ENCODE measurements at places on chromosomes 16 and 17.

GRCh38 chr17:82434216-82434565 lies 15.8 kb upstream of the OGFOD3 start:
- no peak for DNase-seq

GRCh38 chr17:67239597-67239996 lies 5.4 kb downstream of the HELZ start:
- DNase-seq, result no peak

- DNase-seq, result no peak
Measured at GRCh38 chr16:19165101-19165500, 2.9 kb upstream of the SYT17 start.

GRCh38 chr16:64648282-64648681 lies 473.6 kb downstream of the CDH11 start:
- no peak for DNase-seq

DNA sequence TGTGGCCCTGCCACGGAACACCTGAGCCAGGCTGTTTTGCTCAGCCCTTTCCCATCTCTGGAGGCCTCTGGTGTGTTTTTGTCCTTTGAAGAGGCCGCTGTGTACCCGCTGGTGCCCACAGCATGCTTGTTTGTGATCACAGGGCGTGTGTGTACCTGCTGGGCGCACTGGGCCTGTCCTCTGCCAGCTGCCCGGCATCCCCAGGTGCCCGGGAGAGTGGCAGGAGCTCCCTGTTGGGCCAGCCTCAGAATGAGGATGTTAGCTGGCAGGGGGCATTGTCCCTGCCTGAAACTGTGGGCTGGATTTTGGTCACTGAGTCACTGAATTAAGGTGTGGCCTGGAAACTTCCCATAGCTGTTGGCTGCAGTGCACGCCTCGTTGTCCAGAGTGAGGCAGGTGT lies 31.1 kb downstream of the BAIAP2 start:
- no peak for DNase-seq

- DNase-seq, result no peak
Measured at GRCh38 chr17:36864827-36865430, 72.3 kb upstream of the LHX1 start.

DNA sequence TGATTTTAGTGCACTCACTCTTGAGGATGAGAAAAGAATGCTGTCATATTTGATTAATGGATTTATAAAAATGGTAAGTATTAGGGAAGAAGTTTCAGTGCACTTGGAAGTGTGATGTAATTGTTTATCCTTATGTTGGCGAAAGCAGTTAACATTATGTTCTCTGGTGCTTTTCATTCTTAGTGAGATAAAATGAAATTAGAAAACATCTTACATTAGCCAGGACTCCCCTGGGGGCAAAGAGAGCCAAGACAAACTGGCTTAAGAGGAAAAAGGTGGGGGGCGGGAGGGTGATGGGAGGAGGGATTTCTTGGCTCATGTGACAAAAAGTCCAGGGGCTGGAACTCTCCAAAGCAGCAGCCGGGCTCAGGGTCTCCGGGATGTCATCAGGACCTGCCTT lies 73.2 kb downstream of the KNOP1 start:
- DNase-seq, result no peak

DNA sequence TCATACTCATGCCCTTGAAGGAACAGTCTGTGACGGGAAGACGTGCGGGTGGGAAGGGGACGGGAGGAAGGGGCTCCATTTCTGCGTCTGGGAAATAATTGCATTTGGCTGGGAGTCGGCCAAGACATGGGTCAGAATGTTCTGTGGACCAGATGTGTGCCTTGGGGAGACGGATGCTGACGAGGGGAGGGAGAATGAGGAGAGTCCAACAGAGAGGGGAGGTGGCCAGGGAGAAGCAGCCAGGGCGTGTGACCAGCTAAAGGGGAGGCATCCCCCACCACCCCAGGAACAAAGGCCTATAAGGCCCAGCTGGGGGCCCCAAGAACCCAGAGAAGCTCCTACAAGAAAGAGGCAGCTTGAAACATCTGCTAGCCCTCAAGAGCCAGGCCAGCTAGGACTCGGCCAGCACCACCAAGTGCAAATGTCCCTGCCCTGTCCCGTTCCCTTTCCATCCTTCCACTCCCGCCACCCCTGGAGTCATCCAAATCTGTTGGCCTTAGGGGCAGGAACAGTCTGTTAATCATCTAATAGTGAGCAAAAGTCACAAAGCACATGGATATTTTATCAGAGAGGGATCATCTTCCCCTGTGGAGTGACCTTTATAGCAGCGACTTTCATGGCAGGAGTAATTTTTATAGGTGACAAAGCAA lies 42.5 kb upstream of the BCO1 start:
- no peak for DNase-seq

- no peak for DNase-seq
Measured at GRCh38 chr16:2973093-2973492, 3.9 kb downstream of the PAQR4 start.

- no peak for DNase-seq
Measured at GRCh38 chr16:59198487-59198886, 464.4 kb upstream of the GOT2 start.

GRCh38 chr16:73418051-73418450 lies 370.1 kb upstream of the ZFHX3 start:
- no peak for DNase-seq

DNA sequence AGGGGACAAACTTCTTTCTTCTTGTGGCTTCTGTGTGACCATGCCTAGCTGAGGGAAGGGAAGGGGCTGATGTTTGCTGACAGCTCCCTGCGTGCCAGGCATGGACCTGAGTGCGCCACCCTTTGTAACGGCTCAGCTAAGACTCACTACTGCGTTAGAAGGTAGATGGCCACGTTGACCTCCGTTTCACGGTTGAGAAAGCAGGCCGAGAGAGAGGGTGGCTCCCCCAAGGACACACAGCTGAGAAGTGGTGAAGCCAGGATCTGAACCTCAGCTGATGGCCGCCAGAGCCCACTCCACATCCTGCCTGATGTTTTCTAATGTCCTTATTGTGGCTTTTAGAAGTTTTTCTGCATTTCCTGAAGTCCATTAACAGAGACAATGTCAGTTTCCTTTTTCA lies 45.1 kb downstream of the RGS9 start:
- DNase-seq, result no peak

DNA sequence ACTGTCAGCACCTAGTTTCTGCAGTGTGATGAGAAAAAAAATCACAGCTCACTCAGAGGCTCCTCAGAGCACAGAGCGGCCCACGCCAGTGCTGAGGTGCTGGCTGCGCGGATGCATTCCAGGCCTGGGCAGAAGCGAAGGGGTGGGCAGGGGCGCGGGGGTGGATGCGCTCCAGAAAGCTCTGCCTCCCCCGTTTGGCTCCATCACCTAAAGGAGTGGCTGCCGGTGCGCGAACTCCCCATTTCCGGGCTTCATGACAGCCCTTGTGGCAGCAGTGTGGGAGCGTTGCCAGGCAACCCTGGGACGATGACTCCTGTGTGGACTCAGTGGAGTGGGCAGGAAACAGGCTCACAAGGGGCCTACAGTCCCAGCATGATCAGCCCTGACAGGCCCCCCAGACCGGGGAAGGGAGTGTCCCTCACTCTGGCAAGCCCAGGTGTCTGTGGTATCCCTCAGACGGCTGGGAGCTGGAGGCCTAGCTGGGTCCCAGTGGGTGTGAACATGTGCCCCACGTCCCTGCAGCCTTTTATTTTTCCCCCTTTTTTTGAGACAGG lies 32.8 kb upstream of the NUDT16L1 start:
- DNase-seq, result no peak

- no peak for DNase-seq
Measured at GRCh38 chr17:57312242-57312641, 55.9 kb downstream of the MSI2 start.

DNA sequence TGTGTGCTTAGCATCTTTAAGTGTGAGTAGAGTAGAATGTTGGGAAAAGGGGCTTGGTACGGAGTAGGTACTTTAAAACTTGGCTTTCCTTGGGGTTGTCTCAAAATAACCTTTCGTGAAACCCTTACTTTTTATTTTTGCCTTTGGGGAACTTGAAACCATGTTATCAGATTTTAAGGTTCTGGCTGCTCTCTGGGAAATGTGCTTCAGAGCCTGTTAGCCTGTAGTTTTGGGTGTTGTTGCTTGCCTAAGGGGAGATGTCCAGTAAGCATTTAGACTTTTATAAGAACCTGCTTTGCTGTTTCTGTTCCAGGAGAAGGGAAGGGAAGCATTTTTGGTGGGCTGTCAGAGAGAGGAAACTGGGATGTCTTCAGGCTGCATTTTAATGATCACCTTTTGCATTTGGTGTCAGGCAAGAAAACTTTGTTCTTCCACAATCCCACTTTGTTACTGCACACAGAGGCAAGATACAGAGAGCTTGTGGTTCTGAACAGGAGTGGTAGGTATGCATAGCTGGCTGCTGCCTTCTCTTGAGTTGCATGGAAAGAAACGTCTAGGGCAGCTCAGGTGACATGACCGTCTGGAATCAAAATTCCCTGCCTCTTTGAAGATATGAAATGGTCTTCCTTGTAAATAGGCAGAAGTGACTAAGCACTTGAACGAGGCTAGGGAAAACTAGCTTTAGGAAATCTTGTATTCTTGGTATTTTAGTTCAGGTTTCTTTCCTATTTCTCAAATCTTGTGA lies 1.7 kb downstream of the RABEP1 start:
- DNase-seq, result no peak

- DNase-seq, result no peak
Measured at GRCh38 chr17:16925461-16926060, 46.4 kb downstream of the TNFRSF13B start.

GRCh38 chr16:3054965-3055733 lies 8.8 kb downstream of the MMP25 start:
- no peak for DNase-seq

- DNase-seq, result no peak
Measured at GRCh38 chr17:8005967-8006730, 3.7 kb downstream of the GUCY2D start.

- no peak for DNase-seq
Measured at GRCh38 chr17:55606488-55606815, 95.2 kb upstream of the SMIM36 start.

GRCh38 chr17:31394544-31394943 lies 3.1 kb downstream of the RAB11FIP4 start:
- DNase-seq, result peak; percentile 84

DNA sequence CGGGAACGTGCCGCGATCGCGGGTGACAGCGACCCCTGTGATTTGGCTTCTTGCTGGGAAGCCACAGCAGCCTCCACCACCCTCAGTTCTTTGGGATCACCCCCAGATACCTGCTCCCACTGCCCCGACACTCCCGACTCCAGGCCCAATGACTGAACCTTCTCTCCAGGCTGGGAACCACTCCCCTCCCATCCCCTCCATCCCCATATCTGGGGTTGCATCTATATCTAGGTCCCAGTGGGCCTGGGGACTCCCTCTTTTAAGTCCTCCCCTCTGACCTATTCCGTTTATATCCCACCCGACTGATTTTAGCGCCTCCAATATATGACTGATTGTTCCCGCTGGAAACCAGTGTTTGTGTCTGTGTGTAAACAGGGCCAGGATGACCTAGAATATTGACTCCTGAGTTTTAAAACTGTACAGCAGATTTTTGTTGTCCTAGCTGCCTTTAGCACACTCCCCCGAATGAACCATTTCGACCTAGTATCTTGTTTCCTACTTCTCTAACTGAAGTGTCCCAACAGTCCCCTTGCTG lies 667 bp downstream of the PSMD3 start:
- no peak for DNase-seq

- no peak for DNase-seq
Measured at GRCh38 chr17:63626551-63627180, 4.4 kb downstream of the MAP3K3 start.

- DNase-seq, result no peak
Measured at GRCh38 chr17:16027708-16028584, 28.3 kb downstream of the TTC19 start.

GRCh38 chr17:17857496-17857895 lies 20.7 kb upstream of the SREBF1 start:
- DNase-seq, result no peak

DNA sequence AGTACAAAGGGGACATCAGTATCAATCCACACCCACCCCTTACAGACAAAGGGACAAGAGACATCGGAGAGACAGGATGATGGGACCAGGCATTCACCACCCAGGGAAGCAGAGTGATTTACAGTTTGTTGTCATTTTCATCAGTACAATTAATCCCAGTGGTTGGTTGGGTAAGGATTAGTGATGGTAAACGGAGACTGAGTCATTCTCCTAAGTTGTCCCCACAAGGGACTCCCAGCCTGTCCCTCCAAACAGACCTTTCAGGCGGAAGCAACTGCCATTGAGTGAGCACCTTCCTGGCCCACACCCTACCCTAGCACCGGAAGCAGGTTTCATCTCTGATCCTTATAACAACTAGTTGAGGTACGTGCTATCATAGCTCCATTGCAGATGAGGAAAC lies 11.2 kb downstream of the PPL start:
- no peak for DNase-seq

GRCh38 chr17:32299580-32300164 lies 34.0 kb downstream of the RHBDL3 start:
- DNase-seq, result no peak

DNA sequence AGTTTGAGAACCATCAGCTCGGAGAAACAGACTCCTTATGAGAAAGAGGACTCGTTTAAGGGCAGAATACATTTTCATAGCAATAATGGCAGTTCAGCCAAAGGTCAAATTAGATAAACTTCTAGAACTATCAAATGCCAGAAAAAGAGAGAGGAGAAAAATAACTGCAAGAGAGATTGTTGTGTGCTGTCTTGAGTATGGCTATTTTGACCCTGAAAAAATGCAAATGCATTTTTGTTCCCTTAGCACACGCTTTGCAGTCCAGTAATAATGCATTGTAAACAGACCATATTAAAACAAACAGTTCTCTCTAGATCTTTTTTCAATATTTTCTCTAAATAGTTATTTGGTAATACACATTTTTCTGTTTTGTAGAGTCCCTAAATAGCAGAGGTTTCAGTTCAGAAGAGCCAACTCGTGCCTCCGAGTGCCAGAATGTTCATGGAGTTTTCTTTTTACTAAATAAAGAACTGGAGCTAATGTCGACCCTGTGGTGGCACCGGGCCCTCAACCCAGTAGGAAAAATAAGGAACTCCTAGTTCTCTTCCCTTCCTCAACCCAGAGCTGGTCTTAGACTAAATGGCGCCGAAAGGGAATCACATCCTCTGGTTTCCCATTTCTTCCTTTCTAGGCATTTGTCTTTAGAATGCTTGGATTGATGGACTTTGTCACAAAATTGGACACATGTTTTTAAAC lies 298.0 kb downstream of the MAP2K4 start:
- DNase-seq, result no peak

- no peak for DNase-seq
Measured at GRCh38 chr17:68257934-68258333, 10.1 kb downstream of the AMZ2 start.

- DNase-seq, result no peak
Measured at GRCh38 chr17:49565948-49566491, 9.7 kb upstream of the NXPH3 start.

- no peak for DNase-seq
Measured at GRCh38 chr17:81644976-81645952, 8.3 kb downstream of the TSPAN10 start.

Measured in progenitor cell of endocrine pancreas (in vitro differentiated cells).